ENCODE measurements at places on chromosomes 7 and 10.

DNA sequence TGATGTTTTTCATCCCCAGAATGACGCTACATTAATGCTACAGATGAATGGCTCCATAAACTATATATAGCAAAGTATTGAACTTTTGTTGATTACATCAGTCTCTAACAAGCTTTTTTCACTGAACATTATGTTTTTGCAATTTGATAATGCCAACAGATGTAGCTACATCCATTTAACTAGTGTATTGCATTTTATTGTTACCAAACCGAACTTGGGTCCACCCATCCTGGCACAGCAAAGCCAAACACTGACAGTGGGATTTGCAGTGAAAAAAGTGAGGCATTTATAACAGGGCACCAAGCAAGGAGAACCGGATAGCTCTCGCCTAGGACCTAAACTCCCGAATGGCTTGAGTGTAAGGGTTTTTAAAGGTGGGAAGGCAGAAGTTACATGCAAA lies 182.8 kb upstream of the TNS3 start:
- DNase-seq = no peak

GRCh38 chr7:135430626-135431025 lies 79.3 kb downstream of the CNOT4 start:
- DNase-seq = no peak

GRCh38 chr10:88113657-88114272 lies 250.3 kb downstream of the PTEN start:
- DNase-seq = no peak

DNA sequence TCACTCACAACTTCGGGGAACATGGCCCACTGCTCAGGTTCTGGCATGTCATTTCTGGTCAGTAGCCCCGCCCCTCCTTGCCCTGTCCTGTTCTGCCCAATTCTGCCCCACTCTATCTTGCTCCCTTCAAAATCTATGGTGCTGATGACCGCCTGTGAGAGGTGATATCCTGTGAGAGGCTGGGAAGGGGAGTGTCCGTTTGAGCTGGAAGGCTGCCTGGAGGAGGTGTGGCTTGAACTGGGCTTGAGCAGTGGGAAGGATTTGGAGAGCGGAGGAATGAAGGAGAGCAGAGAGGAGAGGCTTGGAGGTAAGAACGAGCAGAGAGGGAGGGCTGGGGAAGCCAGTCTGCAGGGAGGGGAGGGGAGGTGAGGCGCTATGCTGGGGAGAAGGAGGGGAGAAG lies 145.3 kb downstream of the RPS24 start:
- DNase-seq = no peak

GRCh38 chr10:112990271-112990670 lies 40.2 kb downstream of the TCF7L2 start:
- no peak for DNase-seq

- no peak for DNase-seq
Measured at GRCh38 chr7:128422842-128423241, 13.1 kb upstream of the IMPDH1 start.

- no peak for DNase-seq
Measured at GRCh38 chr7:7504910-7505704, 30.6 kb downstream of the COL28A1 start.

GRCh38 chr10:127444155-127444554 lies 105.0 kb upstream of the NPS start:
- DNase-seq = no peak

DNA sequence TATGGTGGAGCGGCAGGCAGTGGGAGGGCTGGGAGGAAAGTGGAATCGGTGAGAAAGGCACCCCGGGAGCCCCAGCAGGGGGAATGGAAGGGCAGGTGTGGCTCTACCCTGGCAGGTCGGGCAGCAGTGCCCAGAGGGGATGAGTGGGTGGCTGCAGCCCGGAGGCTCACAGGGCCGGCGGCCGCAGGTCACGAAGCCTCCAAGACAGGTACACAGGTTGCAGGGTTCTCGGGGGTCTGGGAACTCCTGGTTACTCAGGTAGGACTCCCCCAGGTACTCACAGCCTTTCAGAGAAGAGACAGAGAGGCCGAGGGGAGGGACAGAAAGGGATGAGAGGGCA lies 21.8 kb downstream of the KCP start:
- no peak for DNase-seq

DNA sequence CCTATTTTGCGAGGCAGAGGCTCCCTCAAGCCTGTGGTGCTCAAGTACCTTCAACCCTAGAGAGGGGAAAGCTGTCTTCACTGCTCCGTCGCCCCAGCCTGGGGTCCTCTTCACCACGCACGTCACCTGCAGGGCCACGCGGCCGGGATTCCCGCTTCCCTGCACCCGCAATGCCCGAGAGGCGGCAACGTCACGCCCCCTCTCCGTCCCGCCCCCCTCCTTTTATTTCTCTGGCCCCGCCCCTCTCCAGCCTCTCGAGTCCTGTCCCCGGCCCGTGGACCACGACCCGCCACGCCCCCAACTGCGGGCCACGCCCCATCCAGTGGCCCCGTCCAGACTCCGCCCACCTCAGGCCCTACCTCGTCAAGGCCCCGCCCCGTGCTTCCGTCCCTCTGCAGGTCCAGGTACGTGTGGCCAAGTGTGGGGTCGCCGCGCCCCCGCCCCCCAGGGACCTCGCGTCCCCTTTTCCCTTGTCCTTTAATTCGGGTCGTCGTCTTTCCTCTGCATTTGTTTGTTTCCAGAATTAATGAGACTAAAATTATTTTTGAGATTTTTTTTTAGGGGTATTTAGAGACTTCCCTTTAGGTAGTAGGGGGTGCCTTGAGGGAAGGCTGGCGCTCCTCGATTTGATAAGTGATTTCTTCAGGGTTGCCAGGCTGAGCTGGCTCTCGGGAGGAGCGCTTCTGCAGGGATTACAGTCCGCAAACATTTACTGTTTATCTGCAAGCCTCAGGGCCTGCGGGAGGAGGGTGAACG lies 69.8 kb upstream of the BAIAP2L1 start:
- DNase-seq = no peak

DNA sequence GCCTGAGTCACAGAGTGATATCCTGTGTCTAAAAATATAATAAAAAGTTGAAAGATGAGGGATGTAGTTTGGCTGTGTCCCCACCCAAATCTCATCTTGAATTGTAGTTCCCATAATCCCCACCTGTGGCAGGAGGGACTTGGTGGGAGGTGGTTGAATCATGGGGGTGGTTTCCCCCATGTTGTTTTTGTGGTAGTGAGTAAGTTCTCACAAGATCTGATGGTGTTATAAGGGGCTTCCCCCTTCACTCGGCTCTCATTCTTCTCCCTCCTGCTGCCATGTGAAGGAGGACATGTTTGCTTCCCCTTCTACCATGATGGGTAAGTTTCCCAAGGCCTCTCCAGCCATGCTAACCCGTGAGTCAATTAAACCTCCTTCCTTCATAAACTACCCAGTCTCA lies 25.1 kb upstream of the UBE3C start:
- no peak for DNase-seq

GRCh38 chr7:26532471-26532870 lies 240.8 kb downstream of the SNX10 start:
- DNase-seq = no peak

GRCh38 chr7:139897422-139898090 lies 68.5 kb downstream of the TBXAS1 start:
- DNase-seq = no peak

GRCh38 chr7:139482662-139483466 lies 609 bp downstream of the KLRG2 start:
- DNase-seq = no peak

Data from NCI-H774 (cell line).